ENCODE measurements at places on chromosomes 3 and 15. TPM values are rescaled to one million over a fixed set of nuclear protein-coding genes. Genes with fewer than 3 reads are reported as not detected.

TTC14 gene
- 25.3 TPM for total RNA-seq

ABI3BP gene
- 0.54 TPM for total RNA-seq

GRCh38 chr3:151992326-151993041 lies 119.0 kb downstream of the SUCNR1 start:
- H3K36me3 ChIP-seq: no peaks in the 10 kb centered on the region
- H3K4me3 ChIP-seq: no peak overlapping the region
- no peak overlapping the region for H3K27ac ChIP-seq
- H3K4me1 ChIP-seq: peaks cover 6% of the 10 kb centered on the region
- no peaks in the 10 kb centered on the region for H3K27me3 ChIP-seq

DNA sequence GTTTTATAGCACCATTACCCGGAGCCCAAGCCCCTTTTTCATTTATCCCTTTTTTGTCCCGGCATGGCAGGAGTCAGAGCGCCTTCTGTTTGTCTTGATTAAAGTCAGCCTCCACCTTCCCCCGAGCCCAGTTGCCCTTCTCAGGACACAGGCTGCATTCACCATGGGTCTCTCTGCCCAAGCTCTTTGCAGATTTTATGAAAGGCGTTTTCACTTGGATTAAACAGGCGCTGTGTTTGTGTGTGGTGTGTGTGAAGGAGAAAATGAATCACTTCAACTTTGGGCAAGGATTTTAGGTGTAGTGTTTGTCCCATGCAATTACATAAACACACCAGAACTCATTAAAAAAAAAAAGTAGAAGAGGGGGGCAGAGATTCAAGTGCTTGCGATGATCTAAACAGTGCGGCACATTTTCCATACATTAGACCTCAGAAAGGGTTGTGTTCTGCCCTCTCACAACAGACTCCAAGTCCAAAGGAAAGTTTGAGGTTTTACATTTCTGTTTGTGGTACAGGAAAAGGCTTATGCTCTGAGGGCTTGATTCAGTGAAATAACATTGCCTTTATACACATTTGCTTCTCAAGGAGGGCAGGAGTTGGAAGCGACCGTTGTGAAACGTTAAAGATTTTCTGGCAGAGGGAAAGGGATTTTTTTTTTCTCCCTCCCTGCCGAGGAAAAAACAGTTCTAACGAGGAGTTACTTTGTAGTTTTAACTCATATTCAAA lies 14.5 kb upstream of the IL16 start:
- H3K27ac ChIP-seq: no peak overlapping the region
- H3K4me1 ChIP-seq: no peaks in the 10 kb centered on the region
- H3K4me3 ChIP-seq: no peak overlapping the region
- no peak for DNase-seq

GRCh38 chr3:73733746-73734145 lies 109.0 kb upstream of the PDZRN3 start:
- no peak overlapping the region for H3K27ac ChIP-seq
- H3K4me3 ChIP-seq: no peak overlapping the region
- no peaks in the 10 kb centered on the region for H3K27me3 ChIP-seq
- H3K4me1 ChIP-seq: peaks cover 15% of the 10 kb centered on the region
- DNase-seq: no peak

DNA sequence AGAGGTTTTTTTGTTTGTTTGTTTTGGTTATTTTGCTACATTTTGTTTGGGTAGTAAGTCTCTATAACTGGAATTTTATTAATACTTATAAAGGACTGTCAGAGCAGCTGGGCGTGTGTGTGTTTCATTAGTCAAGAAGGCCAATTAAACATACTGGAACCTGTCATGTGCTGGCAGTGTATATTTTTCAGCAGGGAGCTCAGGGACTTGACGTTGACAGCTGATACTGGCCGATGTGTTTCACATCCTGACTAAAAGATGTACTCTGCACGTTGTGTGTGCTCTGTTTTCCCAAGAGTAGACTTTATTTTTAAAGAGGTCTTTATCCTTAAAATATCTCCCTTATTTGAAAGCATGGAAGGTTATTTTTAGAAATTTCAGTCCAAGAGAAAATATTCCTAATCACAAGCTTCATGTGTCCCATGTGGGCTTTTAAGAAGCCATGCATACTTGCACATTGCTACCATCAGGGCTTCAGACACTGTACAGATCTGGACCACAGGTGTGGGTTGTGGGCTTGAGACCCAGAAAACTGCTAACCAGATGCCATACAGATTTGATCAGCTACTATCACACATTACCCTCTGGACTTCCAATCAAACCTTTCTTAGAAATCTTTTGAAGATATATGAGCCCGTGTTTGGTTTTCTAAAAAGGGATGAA lies 135.9 kb downstream of the FEZF2 start:
- DNase-seq: no peak
- no peaks in the 10 kb centered on the region for H3K36me3 ChIP-seq
- H3K27me3 ChIP-seq: no peaks in the 10 kb centered on the region
- peaks cover 46% of the 10 kb centered on the region for H3K4me1 ChIP-seq
- no peak overlapping the region for H3K4me3 ChIP-seq

DNA sequence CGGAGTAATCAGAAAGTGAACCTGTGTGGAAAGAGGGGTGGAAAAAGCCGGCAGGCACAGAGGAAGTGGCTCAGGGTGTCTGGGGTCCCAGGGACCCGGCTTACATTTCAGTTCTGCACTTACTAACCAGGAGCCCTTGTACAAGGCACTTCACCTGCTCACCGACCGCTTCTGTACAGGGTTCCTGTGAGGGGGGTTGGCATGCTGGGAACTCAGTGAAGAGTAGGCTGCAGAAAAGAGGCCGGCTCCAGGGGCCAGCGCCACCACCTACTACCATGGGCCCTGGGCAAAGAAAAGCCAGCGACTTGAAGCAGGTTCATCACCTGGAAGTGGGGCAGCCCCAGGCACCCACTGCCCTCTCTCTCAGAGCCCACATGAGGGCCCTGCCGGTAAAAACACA lies 6.2 kb downstream of the STIMATE start:
- no peak overlapping the region for H3K27ac ChIP-seq
- H3K4me1 ChIP-seq: peaks cover under 1% of the 10 kb centered on the region
- peaks cover 2% of the 10 kb centered on the region for H3K27me3 ChIP-seq
- no peaks in the 10 kb centered on the region for H3K36me3 ChIP-seq

All from cardiac muscle cell (in vitro differentiated cells and primary cell).